ENCODE measurements at places on chromosomes 3 and 15.

GRCh38 chr3:149619136-149619535, 38.7 kb downstream of the WWTR1 start:
- DNase-seq = no peak
- no peak overlapping the region for H3K4me3 ChIP-seq
- no peaks in the 10 kb centered on the region for H3K27me3 ChIP-seq
- H3K36me3 ChIP-seq = no peaks in the 10 kb centered on the region
- H3K4me1 ChIP-seq = peaks cover 43% of the 10 kb centered on the region

GRCh38 chr3:35141406-35141805, 497.9 kb upstream of the ARPP21 start:
- H3K36me3 ChIP-seq = no peaks in the 10 kb centered on the region
- H3K27me3 ChIP-seq = no peaks in the 10 kb centered on the region
- no peak for DNase-seq
- H3K4me1 ChIP-seq = no peaks in the 10 kb centered on the region

- no peaks in the 10 kb centered on the region for H3K27me3 ChIP-seq
- H3K4me3 ChIP-seq = no peak overlapping the region
- H3K36me3 ChIP-seq = no peaks in the 10 kb centered on the region
- H3K4me1 ChIP-seq = no peaks in the 10 kb centered on the region
Measured at GRCh38 chr3:16904423-16905417, 20.0 kb downstream of the PLCL2 start.

DNA sequence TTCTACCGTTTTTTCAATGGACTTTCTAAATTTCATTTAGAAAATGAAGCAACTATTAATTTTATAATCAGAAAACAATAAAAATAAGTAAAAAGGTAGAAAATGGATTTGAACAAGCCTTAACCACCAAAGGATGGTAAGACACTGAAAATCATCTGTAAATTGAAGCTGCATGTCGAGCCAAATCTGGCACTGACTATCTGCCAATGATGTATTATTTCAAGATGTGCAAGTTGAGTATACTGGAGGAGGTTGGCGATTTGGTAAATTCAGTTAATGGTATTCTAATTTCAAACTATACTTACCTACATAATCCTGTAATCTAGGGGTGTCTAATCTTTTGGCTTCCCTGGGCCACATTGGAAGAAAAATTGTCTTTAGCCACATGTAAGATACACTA, 93.5 kb downstream of the FMN1 start:
- no peak overlapping the region for H3K27ac ChIP-seq
- no peak for DNase-seq
- H3K4me3 ChIP-seq = no peak overlapping the region

- H3K4me3 ChIP-seq = no peak overlapping the region
- H3K36me3 ChIP-seq = no peaks in the 10 kb centered on the region
- DNase-seq = no peak
- H3K27me3 ChIP-seq = peaks cover 87% of the 10 kb centered on the region
- no peak overlapping the region for H3K27ac ChIP-seq
Measured at GRCh38 chr15:89360294-89360971, 25.8 kb upstream of the POLG start.

DNA sequence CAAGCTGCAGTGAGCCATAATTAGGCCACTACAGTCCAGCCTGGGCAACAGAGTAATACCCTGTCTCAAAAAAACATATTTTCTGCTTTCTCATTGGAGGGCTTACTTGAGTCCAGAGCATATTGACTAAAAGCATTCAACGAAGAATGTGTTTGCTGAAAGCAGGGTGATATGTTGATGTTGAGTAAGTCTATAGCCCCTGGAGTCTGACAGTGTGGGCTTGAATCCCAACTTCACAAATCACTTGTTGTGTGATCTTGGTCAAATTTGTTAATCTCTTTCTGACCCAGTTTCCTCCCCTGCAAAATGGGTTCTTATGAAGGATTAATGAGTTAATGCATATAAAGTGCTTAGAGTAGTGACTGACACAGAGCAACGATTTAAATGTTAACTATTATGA, 403.9 kb downstream of the MECOM start:
- no peaks in the 10 kb centered on the region for H3K4me1 ChIP-seq
- no peaks in the 10 kb centered on the region for H3K27me3 ChIP-seq
- no peak overlapping the region for H3K27ac ChIP-seq
- no peak for DNase-seq

GRCh38 chr3:34388830-34389229, 590.4 kb downstream of the PDCD6IP start:
- H3K36me3 ChIP-seq = no peaks in the 10 kb centered on the region
- H3K27me3 ChIP-seq = no peaks in the 10 kb centered on the region
- H3K27ac ChIP-seq = no peak overlapping the region

DNA sequence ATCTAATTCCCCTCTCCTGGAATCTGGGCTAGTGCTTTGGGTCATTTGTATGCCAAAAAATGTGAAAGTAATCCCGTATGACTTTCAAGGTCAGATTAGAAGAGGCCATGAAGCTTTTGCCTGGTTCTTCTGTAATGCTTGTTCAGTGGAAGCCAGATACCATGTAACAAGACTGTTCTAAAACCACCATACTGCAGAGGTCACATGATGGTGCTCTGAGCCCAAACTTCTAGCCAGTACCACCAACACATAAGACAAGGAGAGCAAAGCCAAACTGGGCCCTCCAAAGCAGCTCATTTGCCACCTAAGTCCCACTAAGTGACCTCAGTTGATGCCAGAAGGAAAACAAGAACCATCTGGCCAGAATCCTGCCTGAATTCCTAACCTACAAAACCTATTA, 64.3 kb upstream of the MELTF start:
- no peaks in the 10 kb centered on the region for H3K27me3 ChIP-seq
- H3K4me3 ChIP-seq = no peak overlapping the region
- no peak for DNase-seq
- H3K27ac ChIP-seq = no peak overlapping the region

GRCh38 chr15:57820119-57820518, 113.6 kb downstream of the POLR2M start:
- H3K4me3 ChIP-seq = no peak overlapping the region
- H3K36me3 ChIP-seq = no peaks in the 10 kb centered on the region
- H3K27me3 ChIP-seq = no peaks in the 10 kb centered on the region

GRCh38 chr3:32143849-32144757, 37.7 kb downstream of the GPD1L start:
- peaks cover 4% of the 10 kb centered on the region for H3K4me1 ChIP-seq
- H3K36me3 ChIP-seq = no peaks in the 10 kb centered on the region
- H3K27ac ChIP-seq = no peak overlapping the region
- H3K4me3 ChIP-seq = no peak overlapping the region

- DNase-seq = no peak
- H3K4me1 ChIP-seq = no peaks in the 10 kb centered on the region
- H3K27ac ChIP-seq = no peak overlapping the region
- H3K4me3 ChIP-seq = no peak overlapping the region
- no peaks in the 10 kb centered on the region for H3K36me3 ChIP-seq
- H3K27me3 ChIP-seq = no peaks in the 10 kb centered on the region
Measured at GRCh38 chr3:197331131-197331530, 32.7 kb upstream of the DLG1 start.

- peaks cover 58% of the 10 kb centered on the region for H3K4me1 ChIP-seq
- peak; percentile 88 for DNase-seq
- peaks cover 4% of the 10 kb centered on the region for H3K36me3 ChIP-seq
- H3K27me3 ChIP-seq = no peaks in the 10 kb centered on the region
Measured at GRCh38 chr3:151316267-151316991, at the start of gene GPR87. Gene GPR87 (minus strand): TSS chr3:151316820. CDS start chr3:151300100, 16,720 bp downstream.

DNA sequence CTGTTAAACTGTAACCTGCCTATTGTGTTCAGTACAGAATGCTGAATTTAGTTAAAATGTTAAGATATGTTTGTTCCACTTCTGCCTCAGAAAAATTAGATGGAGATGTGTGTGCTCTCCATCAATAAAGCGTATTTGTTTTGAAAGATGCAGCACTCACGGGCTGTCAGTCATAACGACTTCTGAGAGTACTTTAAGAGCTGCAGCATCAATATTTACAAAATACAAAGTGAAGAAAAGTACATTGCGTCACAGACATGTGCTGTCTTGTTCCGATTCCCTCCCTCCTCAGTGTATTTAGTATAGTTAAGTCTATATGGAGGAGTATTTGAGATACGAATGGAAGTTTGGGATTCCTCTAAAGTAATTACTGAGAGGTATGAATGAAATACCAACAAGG, 166.6 kb downstream of the BBX start:
- H3K4me1 ChIP-seq = peaks cover 12% of the 10 kb centered on the region
- DNase-seq = no peak
- H3K36me3 ChIP-seq = no peaks in the 10 kb centered on the region

DNA sequence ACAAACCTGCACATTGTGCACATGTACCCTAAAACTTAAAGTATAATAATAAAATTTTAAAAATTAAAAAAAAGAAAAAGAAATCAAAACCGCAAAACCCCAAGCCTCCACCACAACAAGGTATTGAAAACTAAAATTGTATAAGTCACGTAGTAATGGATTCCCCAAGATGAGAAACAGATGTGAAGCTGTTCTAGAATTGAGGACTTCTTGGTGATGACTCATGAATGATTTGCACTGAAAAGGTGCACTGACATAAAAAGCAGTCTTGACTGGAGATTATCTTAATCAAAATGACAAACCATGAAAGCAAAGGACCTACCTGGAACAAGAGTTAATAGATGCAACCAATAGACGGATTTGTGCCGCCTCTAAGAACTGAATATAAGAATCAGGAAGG, 225.8 kb downstream of the MYRIP start:
- H3K27ac ChIP-seq = no peak overlapping the region
- H3K36me3 ChIP-seq = no peaks in the 10 kb centered on the region
- H3K4me3 ChIP-seq = no peak overlapping the region
- H3K4me1 ChIP-seq = no peaks in the 10 kb centered on the region
- H3K27me3 ChIP-seq = no peaks in the 10 kb centered on the region
- no peak for DNase-seq

DNA sequence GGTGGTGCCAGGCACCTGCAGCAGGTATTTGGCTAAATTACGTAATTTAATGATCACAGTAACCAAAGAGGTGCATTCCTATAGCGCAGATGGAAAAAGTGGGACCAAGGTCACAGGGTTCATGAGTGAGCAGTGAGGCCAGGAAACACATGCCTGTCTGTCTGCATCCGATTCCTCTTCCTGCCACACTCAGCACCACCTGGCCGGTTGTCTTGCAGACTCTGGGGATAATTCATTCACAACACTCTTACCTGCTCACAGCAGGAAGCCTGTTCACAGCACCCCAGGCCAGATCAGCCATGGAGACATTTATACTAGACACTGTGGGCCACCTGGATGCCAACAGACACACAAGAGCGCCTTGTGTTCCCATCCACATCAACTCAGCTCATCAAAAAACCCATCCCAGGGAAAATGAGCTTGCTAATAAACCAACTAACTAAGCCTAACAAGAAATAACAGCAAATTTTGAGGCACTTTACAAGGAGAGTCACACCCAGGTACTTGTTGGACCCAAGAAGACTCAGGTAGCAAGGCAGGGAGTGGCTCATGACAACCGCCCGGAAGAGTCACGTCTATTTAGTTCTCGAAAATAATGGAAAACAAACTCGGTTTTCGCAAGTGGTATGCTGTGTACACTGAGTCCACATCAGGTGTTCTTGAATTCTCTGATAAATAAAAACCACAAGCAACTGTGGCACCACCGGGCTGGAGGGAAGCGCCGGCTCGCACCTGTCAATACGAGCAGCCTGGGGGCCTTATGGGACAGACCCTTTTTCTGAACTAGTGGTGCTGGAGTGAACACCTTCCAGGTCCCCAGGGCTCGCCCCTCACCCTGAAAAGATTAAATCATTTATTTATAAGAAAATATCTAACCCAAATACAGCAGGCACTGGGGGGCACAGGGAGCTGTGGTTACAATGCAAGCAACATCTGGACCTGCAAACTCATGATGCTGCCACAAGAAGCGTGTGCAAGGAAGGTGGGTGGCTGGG, 40.5 kb downstream of the FAM174B start:
- DNase-seq = no peak
- H3K27me3 ChIP-seq = no peaks in the 10 kb centered on the region
- no peak overlapping the region for H3K27ac ChIP-seq
- no peaks in the 10 kb centered on the region for H3K36me3 ChIP-seq
- H3K4me1 ChIP-seq = no peaks in the 10 kb centered on the region
- H3K4me3 ChIP-seq = no peak overlapping the region

GRCh38 chr3:87287011-87287410, 10.6 kb upstream of the POU1F1 start:
- H3K36me3 ChIP-seq = no peaks in the 10 kb centered on the region
- no peak overlapping the region for H3K4me3 ChIP-seq
- H3K27me3 ChIP-seq = no peaks in the 10 kb centered on the region
- no peak for DNase-seq
- no peaks in the 10 kb centered on the region for H3K4me1 ChIP-seq
- H3K27ac ChIP-seq = no peak overlapping the region

DNA sequence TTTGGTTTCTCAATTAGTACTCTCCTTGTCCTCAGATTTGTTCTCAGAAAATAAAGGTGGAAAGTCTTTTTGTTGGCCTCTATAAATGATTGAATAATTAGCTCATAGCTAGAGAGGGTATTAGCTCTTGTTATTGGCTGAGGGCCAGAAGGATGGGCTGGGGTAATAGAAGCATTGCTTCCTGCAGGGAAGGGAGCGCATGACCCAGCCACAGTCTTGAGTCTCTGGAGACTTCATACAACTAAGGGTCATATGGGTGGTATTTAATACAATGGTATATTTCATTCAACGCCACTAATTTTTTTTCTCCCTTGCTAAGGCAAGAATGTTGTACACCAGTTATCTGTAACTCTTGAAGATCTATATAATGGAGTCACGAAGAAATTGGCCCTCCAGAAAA, 8.4 kb downstream of the DNAJA4 start:
- no peaks in the 10 kb centered on the region for H3K4me1 ChIP-seq
- DNase-seq = no peak
- no peak overlapping the region for H3K27ac ChIP-seq
- no peaks in the 10 kb centered on the region for H3K36me3 ChIP-seq

GRCh38 chr3:54353946-54354345, 231.6 kb downstream of the CACNA2D3 start:
- no peaks in the 10 kb centered on the region for H3K36me3 ChIP-seq
- no peaks in the 10 kb centered on the region for H3K27me3 ChIP-seq
- no peak overlapping the region for H3K4me3 ChIP-seq
- H3K27ac ChIP-seq = no peak overlapping the region
- no peaks in the 10 kb centered on the region for H3K4me1 ChIP-seq
- no peak for DNase-seq
